Natural killer cell treated with Interleukin-12 subunit alpha and Interleukin-12 subunit beta and Interleukin-15 and Interleukin-18, amount 100 ng/mL, for 72 hours (primary cell): ENCODE measurements at places on chromosomes 5 and 9. TPM values are rescaled to one million over a fixed set of nuclear protein-coding genes. Genes with fewer than 3 reads are reported as not detected.

DNA sequence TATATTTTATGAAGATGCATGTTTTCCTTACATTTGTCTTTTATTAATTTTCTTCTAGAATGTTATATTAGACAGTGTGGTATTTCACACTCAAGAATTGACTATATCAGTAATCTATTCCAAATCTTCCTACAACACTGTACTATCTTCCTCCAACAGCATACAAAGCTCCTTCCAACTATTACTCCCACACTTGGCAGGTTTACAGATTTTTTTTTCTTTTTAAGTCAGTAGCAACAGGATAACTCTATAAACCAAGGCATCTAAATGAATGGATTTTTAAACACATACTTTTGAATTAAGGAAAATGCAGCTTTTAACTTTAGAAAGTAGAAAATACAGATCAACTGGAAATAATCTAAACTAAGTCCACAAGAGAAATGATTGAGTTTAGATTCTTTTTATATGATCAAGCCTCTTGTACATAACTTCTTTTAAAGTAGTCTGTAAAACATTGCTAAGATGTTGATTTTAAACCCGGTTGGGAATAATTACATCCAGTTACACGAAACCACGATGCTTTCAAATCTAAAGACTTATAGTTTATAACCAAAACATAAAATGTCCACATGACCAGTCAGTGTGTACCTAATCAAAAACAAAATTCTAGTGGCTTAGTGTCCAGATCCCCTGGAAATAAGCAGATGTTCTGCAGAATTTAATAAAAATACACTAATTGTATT, 281.6 kb downstream of the ADAMTS6 start:
- no peak for DNase-seq

DNA sequence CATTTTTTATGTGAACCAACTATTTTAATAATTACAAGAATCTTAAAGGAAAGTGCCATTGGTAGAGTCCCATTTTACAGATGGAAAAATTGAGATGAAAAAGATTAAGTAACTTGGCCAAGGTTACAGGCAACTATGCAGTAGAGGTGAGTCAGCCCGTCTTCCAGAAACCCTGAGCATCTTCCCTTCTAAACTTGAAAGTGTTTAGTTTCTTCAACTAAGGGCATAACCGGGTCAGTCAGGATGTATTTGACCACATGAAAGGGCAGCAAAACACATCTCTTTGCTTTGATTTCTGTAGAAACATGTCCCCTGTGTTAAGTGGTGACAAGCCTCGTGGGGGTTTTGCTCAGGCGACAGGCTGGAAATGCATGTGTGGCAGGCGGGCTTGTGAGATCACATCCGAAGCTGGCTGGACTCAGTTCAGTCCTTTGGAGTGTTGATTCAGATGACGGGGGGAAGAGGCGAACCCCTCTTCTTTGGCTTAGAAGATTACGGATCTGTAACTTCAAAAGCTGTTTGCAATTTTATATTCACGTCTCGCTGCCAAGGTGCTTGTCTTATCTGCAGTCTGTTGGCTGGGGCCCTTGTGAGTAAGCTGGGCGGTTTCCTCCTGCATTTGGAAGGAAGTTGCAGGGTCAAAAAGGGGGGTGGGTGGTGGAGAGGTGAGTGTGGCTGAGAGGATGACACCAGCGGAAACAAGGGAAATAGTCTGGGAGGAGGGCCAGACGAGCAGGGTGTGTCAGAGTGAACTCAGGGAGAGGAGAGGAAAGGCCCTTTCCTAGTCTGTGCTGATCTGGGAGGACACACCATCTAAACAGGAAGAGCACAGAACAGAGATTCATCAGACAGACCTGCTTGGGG, 78.9 kb upstream of the RPS23 start:
- DNase-seq = peak; percentile 84

DNA sequence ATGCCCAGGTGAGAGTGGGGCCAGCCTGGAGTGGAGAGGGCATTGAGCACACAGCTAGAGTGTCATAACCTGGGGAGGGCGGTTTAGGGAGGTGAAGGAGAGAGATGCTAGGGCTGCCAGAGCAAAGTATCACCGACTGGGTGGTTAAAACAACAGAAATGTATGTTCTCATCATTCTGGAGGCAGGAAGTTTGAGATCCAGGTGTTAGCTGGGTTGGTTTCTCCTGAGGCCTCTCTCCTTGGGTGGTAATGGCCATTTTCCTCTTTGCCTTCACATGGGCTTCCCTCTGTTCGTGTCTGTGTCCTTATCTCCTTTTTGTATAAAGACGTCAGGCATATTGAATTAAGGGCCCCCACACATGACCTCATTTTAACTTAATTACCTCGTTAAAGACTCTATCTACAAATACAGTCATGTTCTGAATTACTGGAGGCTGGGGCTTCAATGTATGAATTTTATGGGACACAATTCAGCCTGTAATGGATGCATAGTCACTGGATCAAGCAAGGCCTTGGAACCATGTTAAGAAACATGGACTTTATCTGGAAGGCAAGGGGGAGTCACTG, 118.6 kb upstream of the IL12B start:
- DNase-seq = no peak

GRCh38 chr5:56183506-56183905, 49.6 kb downstream of the ANKRD55 start:
- no peak for DNase-seq

DNA sequence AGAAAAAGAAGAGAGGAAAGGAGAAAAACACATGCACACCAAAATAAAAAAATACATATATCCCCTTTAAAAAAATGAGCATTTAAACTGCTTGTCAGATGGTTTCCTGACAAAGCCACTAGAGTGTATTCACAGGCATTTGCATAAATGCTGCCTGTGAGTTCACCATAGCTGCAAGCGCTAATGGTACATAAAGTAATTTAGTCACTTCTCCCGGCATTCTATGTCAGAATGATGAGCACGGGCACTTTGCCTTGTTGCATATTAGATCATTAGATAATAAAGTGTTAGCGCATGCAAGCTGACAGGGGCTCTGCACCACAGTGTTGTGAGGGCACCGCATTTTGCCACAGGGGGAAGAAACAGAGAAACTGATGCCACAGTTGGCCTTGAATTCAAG, 280.6 kb downstream of the EBF1 start:
- DNase-seq = no peak

DNA sequence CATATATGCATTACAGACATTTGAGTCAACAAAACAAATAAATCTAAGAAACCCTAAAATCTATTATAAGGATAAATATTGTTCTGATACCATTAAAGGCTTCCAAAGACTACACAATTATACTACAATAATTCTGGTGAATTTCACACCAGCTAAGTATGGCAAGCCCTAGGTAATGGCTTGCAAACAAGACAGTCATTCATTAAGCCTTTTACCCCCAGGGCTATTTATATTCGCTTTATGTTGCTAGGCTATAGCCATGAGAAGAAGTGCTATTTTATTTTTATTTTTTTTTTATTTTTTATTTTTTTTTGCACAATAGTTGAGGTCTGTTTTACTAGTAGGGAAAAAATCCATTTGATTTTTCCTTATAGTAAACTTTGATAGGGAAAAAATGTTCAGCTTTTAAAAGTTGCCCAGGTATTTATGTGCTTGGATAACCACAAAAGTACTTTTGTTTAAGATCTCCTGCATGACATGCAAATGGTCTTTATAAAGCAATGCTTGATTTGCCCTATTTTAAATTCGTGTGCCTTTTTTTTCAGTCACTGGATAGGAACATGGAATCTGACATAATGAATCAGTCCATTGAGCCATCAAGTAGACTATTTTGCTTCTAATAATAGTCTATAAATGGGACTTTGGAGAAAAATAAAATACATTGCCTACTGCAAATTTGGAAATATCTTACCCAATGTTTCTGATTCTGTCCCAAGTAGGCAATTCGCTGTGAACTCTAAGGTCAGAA, 946.3 kb upstream of the COX7C start:
- DNase-seq = no peak

DNA sequence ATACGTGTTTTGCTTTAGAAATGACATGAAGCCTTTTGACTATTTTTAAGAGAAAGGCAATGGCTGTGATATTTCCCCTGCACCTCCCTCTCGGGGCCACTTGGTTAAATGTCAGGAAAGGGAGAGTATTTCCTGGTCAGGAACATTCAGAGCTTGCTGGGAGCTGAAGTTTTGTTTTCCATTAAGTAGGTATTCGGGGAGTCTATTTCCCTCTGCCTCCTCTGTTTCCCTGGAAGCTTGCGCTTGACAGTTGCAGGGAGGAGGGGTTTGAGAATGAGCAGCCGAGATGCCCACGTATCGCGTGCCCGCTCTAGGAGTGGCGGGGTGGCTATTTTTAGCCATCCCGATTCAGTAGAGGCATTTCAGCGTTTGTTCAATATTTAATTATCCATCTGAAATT, 6.7 kb downstream of the DAB2IP start:
- no peak for DNase-seq

DNA sequence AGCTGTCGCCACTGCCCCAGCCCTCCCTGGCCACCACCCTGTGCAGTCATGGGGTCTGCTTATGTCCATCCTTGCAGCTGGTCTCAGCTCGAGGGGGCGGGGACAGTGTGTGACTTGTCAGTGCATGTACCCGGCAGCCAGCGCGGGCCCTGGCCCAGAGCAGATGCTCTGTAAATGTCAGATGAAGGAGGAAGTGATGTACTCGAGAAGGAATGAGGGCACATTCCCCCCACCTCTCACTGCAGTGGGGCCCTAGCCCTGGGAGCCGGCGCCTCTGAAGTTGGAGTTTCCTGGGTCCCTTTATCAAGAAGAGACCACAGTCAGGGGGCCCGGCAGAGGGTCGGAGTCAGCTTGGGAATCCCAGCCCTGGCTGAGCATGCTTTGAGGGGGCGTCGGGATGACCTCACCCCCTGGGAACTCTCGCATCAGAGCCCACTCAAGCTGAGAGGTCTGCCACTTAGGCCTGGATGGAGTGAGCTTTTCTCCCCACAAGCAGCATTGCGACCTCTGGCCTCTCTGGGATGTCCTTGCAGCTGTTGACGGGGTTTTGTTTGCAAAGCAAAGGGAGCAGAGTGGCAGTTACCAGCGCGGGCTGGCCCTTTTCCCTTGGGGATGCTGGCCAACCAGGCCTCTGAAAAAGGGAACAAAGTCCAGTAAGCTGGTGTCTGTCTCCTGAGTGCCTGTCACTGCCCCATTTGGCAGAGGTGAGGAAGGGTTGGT, 19.0 kb downstream of the NEURL1B start:
- DNase-seq = no peak

The STING1 gene
- total RNA-seq = 138 TPM

The PCDHA11 gene
- not detected for total RNA-seq
